Cortex of kidney (tissue), 1 donor: ENCODE measurements at places on chromosomes 13 and 19.

- no peak for DNase-seq
Measured at GRCh38 chr13:41049480-41050440, 11.5 kb upstream of the WBP4 start.

DNA sequence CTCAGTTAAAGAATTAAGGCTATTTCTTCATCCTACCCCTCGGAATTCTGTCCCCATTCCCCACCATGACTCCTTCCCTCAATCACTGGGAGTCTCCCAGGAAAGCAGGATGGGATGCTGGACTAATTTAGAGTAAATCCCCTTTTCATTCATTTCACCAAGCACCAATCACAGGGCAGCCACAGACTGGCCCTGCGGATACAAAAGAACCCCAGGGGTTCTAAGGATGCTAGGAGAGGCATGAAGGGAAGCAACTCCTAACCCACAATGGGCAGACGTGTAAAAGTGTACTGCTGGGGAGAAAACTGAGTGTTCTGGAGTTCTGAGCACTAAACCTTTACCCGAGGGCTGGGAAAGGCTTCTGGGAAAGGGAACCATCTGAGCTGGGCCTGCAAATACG lies 3.0 kb downstream of the PEPD start:
- no peak for DNase-seq

DNA sequence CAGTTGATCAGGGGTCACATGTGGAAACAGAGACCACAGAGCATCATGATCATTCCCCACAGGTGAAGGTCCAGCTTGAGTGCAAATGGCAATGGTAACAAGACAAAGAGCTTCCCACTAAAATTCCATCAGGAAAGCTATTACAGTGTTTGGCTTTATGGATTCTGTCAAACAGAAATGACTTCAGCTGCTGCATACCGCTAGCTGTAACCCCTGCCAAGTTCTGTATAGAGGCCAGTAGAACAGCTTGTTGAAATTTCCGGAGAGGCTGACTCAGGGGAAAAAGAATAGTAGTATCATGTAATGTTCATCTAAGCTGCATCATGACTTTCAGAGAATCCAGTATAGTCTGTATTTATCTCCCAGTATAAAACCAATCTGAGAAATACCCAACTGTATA lies 1704.7 kb downstream of the SLITRK5 start:
- DNase-seq, result no peak

DNA sequence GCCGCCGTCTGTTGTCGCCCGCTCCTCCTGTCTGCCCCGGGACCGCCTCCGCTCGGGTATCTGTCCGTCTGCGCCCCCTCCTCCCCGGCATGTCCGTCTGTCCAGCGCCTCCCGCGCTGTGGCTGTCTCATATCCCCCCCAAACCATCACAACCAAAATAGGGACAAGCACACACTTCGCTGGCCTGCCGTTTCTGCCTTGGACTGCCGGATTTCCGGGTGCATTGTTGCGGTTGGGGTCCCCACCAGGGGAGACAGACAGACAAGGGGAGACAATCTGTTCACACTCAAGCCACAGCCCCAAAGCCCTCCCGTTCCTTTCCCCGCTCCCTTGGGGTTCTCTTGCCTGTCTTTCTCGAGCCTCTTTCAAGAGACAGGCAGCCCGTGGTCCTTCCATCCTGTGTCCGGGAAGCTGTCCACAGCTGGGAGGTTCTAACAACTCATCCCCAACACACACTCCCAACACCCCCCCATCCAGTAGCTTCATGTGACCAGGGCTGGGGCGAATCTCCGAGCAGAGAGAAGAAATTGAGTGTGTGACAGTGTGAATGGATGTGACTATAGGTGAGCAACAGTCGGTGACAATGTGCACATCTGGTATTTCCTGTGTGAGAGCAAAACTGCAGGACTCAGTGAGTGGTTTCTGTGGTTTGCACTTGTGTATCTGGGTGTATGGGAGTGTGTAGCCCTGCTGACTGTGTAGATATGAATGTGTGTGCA lies 16.5 kb upstream of the FOSB start:
- DNase-seq, result no peak

- DNase-seq, result no peak
Measured at GRCh38 chr19:4702764-4703163, 20.9 kb downstream of the DPP9 start.

DNA sequence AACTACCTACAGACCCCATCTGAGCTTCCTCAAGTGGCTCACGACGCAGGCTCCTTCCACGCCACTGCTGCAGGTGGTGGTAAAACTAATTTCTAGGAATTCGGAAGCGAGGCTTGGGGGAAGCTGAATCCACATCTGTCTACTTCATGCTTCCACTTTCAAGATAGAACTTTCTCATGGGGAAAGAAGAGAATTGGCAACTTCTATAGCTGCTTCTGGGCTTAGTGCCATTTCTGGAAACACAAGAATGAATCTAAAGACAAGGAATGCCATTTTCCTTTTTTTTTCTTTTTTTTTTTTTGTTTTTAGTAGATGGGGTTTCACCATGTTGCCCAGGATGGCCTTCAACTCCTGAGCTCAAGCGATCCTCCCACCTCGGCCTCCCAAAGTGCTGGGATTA lies 2.8 kb upstream of the NLRP12 start:
- no peak for DNase-seq

- DNase-seq, result no peak
Measured at GRCh38 chr13:27679896-27680295, 58.2 kb downstream of the POLR1D start.
